Smooth muscle cell of the coronary artery (primary cell): ENCODE measurements at places on chromosomes 2 and 18. TPM values are rescaled to one million over a fixed set of nuclear protein-coding genes. Genes with fewer than 3 reads are reported as not detected.

Gene RMDN2
- total RNA-seq, result 2.9 and 3.8 TPM in 2 replicates

Gene MAPRE3
- 3.2 and 7.8 TPM in 2 replicates for total RNA-seq

Gene SNED1
- total RNA-seq, result 7.4 and 80.4 TPM in 2 replicates

Gene GREB1
- 0.15 and 2.1 TPM in 2 replicates for total RNA-seq

Gene ACMSD
- total RNA-seq, result not detected in 2 replicates

Gene IL37
- not detected in 2 replicates for total RNA-seq

Gene CCDC68
- 1.1 and 2.2 TPM in 2 replicates for total RNA-seq

Gene FTCDNL1
- total RNA-seq, result 0.30 and 1.4 TPM in 2 replicates

Gene INHA
- total RNA-seq, result under 0.01 and 0.38 TPM in 2 replicates

Gene LRRTM4
- total RNA-seq, result not detected in 2 replicates

Gene TMEM200C
- 0.12 and 0.83 TPM in 2 replicates for total RNA-seq

Gene UGT1A3
- not detected in 2 replicates for total RNA-seq

Gene SNTG2
- not detected in 2 replicates for total RNA-seq

Gene OTOF
- total RNA-seq, result under 0.01 TPM in 1 of 2 replicates, not detected in the other

Gene TLX2
- not detected in 2 replicates for total RNA-seq

Gene MEP1B
- total RNA-seq, result 0.12 TPM in 1 of 2 replicates, not detected in the other

Gene CRYGC
- total RNA-seq, result not detected in 2 replicates

Gene GATA6
- total RNA-seq, result 4.4 and 51.6 TPM in 2 replicates

Gene KCNK3
- 0.23 and 1.1 TPM in 2 replicates for total RNA-seq

Gene ERBB4
- under 0.01 and 5.0 TPM in 2 replicates for total RNA-seq

Gene PLGLB2
- total RNA-seq, result 0.23 and 0.60 TPM in 2 replicates

Gene LRRC30
- not detected in 2 replicates for total RNA-seq

Gene FAM228B
- total RNA-seq, result 4.4 and 5.7 TPM in 2 replicates

Gene SH3BP4
- total RNA-seq, result 11.2 and 53.3 TPM in 2 replicates

Gene OTOS
- total RNA-seq, result 0.23 TPM in 1 of 2 replicates, not detected in the other

Gene DQX1
- not detected in 2 replicates for total RNA-seq

Gene MAL
- total RNA-seq, result not detected in 2 replicates

Gene COL3A1
- 1,200 and 2,738 TPM in 2 replicates for total RNA-seq

Gene LIMS2
- 2.9 and 7.1 TPM in 2 replicates for total RNA-seq

Gene GALNT14
- total RNA-seq, result 0.08 and 0.12 TPM in 2 replicates

Gene ELAC1
- 2.3 and 5.8 TPM in 2 replicates for total RNA-seq
